ENCODE measurements at places on chromosomes 5 and 9.

DNA sequence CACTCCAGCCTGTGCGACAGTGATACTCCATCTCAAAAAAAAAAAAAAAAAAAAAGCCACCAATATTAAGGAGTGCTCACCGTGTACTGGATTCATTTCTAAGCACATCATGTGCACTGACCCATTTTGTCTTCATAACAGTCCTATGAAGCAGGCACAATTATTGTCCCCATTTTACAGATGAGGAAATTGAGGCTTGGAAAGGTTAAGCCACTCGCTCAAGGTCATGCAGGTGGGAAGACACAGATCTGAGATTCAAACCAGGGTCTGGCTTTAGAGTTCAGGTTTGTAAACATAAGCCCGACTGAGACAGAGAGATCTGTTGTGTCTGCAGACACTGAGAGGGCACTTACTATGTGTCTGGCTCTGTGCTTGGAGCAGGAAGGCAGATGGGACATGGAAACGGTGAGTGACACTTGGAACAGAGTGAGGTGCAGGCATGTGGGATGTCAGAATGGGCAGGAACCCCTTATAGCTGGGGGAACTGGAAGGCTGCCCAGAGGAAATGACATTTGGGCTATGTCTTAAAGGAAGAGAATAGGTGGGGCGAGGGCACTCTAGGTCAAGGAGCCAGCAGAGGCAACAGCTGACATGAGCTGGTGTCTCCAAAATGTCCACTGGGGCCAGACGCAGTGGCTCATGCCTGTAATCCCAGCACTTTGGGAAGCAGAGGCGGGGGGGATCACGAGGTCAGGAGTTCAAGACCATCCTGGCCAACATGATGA, 69.9 kb downstream of the STK10 start:
- no peak for DNase-seq

GRCh38 chr5:37665889-37666288, 174.0 kb downstream of the GDNF start:
- no peak for DNase-seq

DNA sequence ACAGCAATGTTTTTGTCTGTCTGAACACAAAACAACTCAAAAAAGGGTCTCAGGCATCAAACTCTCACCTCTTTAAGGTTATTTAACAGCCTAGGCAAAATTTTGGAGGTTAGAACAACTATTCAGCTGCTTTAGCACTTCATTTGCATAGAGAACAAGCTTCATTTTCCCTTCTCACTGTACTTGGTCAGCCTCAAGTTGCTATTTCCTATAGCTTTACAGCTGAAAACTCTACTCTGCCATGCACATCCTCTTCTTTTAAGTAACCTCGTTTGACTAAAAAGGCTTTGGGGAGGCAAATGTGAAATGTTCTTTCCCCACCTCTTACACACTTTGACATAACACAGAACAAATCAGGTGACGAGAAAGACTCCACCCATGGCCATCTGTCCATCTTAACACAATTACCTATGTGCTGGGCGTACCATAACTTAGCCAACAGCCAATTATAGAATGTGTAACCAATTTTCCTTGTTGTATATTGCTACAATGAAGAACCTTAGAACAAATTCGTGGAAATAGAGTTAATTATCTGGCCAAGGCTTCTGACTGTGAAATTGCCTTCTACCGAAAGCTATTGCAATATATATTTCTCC, 195.7 kb downstream of the DCP2 start:
- no peak for DNase-seq

GRCh38 chr5:56802205-56802604, 13.1 kb upstream of the MAP3K1 start:
- DNase-seq = no peak

DNA sequence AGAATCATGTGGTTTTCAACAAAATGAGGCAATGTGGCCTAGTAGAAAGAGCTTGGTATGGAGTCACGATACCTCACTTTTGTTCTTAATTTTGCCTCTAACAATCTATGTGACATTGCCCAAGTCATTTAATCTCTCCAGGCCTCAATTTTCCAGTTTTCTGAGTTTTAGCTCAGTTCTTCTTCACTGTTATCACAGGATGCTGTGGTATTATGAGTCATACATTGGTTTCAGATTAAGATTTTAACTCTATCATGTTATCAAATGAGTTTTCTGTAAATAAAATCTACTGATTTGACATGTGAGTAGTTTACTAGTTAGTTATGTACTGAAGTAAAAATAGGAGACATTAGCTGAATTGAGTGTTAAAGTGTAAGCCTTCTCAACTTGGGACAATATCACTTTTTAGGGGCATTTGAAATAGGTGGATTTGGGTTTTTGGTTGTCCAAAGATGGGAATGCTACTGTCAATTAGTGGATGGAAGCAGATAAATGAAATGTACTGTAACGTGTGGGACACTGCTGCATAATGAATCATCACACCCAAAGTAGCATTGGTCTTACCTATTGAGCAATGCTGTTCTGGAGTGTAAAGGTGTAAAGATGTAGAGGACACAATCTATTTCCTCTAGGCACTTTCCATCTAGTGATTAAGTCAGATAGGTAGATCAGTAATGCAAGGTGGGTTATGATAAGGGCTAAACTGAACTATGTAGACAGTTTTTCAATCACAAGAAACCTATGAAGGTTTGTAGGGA, 73.3 kb downstream of the NNT start:
- no peak for DNase-seq

GRCh38 chr9:133904346-133905090, 87.6 kb downstream of the VAV2 start:
- DNase-seq = no peak

DNA sequence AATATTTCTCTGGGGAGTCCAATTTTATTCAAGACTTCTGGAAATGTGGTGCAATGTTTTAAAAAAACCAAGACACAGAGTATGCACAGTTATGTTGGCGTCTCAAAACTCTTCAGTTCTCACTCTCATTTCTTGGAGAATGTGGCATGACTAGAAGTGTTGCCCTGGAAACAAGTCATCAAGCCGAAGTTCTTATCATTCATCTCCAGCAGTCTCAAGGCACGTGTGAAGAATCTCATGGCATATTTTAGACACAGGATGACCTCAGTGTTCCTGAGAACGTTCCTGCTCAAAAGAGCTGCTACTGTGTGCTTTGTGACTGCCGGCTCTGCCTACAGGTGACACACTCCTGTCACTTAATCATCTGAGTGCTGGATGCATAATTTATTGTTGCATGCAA, 147.4 kb upstream of the IRX4 start:
- DNase-seq = no peak

DNA sequence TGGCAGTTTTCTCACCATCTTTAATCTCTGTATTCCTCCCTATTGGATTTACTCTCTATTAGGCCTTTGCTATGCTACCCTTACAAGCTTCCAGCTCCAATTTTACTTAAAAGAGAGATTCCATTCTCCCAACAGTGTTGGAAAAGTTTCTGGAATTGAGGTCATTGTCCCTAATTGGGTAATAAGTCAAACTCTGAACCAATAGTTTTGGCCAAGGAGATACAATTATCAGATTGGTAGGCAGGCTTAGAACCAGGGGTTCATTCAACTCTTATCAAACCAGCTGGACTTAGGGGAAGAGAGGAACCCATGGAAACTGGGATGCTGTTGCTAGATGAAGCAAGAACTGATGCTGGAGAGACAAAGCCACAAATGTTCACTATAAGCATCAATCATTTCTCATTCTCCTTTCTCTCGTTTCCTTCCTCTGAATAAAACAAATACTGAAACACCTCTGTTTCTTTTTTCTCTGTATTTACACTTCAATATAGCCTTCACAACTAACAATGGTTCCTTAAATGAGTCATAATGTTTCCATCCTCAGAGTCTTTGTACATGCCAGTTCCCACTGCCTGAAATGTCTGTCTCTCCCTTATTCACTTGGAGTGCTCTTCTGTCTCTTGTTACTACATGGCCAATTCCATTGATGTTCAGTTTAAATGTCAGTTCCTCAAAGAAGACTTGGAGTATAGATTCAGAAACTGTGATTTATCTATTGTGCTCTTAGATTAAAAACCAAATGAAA, 587.3 kb downstream of the GABRG2 start:
- DNase-seq = no peak

GRCh38 chr5:160082614-160083500, 36.4 kb downstream of the PWWP2A start:
- DNase-seq = no peak

- DNase-seq = no peak
These were observed 93.6 kb downstream of the SH3TC2 start for GRCh38 chr5:148969291-148969690.

Measured in stimulated activated CD4-positive, alpha-beta T cell treated with anti-CD3 and anti-CD28 coated beads, Interleukin-1b, Interleukin-23, amount 100 ng/mL, for 24 hours (primary cell).